Forelimb muscle (tissue), 1 donor: ENCODE measurements at places on chromosomes 3 and 15. TPM values are rescaled to one million over a fixed set of nuclear protein-coding genes. Genes with fewer than 3 reads are reported as not detected.

DNA sequence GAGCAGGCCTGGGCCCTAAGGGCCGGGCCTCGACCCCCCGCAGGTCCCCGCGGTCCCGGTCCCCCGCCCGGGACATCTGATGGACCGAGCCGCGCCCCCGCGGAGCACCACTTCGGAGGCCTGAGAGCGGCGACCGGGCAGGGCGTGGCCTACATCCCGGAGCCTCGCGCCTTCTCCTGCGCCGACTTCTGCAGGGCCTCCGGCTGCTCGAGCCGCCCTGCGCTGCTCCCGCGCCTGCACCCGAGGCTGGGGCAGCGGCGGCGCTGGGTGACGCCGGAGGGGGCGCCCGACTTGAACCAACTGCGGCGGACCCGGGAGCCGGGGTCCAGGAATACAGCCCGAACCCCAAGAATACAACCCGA, 14.9 kb upstream of the GP9 start:
- DNase-seq, result no peak

DNA sequence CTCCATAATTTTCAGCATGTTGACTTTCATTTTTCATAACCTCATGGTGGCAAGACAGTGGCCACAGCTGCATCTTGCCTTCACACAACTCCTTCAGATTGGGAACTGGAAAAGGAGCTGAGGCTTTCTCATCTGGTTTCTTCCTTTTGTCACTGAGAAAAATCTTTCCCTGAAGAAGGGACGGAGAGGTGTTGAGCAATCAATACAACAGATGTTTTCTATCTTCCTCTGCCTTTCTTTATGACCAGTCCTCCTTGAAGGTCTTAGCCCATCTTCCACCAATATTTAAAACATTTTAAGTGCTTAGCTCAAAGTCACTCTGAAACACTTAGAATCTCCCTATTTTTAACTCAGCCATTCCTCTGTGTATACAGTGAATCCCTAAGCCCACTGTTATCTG, 11.9 kb downstream of the ZNF660 start:
- DNase-seq, result no peak

The ZNF774 gene
- 2.9 TPM for polyA plus RNA-seq

GRCh38 chr3:121976727-121977126, 45.3 kb downstream of the ILDR1 start:
- DNase-seq, result no peak

GRCh38 chr15:43896543-43896942, 69.7 kb downstream of the WDR76 start:
- DNase-seq, result no peak

DNA sequence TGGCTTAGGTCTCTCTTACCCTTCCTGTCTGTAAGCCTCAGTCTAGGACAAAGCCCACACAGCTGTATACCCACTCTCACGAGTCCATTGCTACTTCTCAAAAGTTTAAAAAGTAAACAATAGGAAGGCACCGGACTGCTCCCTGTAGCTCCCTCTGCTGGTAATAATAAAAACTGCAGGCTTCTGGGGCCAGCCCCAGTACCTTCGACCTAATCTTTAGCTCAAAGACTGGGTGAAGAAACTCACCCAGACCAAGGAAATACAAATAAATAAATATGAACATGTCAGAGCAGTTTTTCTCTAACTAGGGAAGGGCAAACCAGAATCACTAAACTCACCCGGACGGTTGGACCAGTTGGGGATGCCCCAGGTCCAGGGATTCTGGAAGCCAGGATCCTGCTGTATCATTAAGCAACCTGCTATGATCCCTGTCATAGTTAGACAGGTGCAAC, 5.0 kb downstream of the FAM219B start:
- no peak for DNase-seq

The IL12A gene
- polyA plus RNA-seq, result 0.58 TPM

DNA sequence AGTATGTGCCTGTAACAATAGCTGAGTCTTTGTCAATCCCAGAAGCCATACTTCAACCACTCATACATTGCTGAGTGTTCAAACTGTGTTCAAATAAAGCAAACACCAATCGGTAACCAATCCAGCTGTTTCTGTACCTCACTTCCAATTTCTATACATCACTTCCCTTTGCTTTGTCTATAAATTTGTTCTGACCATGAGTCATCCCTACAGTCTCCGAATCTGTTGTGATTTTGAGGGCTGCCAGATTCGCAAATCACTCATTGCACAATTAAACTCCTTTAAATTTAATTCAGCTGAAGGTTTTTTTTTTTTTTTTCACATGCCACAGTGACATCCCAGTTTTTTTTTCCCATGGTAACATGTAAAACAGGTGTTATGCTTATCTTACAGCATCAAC, 870.3 kb downstream of the NAALADL2 start:
- DNase-seq, result no peak

The TGM5 gene
- 0.16 TPM for polyA plus RNA-seq

The FEZF2 gene
- polyA plus RNA-seq, result not detected

- no peak for DNase-seq
Observed at GRCh38 chr15:87118435-87118834, 1038.8 kb downstream of the AGBL1 start.

DNA sequence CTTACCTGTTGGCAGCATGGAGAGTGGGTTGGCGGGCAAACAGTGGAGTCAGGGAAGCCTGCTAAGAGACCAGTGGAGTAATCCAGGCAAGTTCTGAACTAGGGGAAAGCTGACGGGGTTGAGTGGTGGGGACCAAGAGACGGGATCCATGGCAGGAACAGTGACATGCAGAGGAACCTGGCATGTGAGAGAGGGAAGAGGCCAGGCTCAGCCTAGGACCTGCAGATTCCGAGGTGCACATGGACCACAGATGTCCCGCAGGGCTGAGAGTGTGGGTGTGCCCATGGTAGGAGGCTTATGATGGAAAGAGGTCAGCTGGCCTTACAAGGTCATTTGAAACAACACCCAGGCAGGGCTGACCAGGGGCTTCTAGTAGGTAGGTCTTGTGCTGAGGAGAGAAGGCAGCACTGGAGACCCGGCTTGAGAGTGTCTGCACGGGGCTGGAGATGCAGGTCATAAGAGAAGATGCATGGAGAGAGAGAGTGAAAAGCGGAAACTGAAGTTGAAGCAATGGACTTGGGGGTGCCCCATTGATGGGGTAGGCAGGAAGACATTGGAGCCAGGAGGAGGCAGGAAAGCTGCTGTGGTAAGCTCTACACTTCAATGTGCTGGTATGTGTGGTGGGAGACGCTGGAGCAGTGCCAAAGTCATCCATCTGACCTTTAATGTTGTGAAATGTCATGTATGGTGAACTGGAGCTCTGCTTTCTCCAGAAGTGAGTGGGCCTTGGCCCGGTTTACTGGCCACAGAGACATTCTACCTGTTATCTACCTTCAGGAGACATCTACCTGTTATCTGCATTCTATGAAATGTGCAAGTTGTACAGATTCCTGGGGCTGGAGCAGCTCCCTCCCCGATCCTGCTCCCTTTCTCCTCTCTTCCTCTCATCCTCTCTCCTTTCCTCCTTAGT, 4.6 kb downstream of the SPSB4 start:
- no peak for DNase-seq

GRCh38 chr3:161349529-161350312, 21.6 kb downstream of the SPTSSB start:
- DNase-seq, result no peak

GRCh38 chr3:111260878-111261277, 189.3 kb downstream of the NECTIN3 start:
- DNase-seq, result no peak

The TRIM59 gene
- 6.5 TPM for polyA plus RNA-seq

The GATA2 gene
- 2.9 TPM for polyA plus RNA-seq

DNA sequence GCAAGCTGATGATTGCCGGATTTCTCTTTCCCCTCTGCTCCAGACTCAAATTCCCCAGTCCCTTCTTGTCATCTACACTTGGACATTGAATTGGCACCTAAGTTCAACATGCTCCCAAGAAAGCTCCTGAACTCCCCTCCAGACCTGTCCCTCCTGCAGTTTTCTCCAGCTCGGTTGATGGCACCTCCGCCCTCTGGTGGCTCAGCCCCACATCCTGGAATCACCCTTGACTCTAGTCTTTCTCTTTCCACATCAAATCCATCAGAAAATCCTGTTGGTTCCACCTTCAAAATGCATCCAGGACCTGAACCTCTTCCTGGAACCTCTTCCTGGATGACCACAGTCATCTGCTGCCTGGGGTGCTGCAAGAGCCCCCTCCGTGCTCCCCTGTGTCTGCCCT, 60.1 kb downstream of the RASGRF1 start:
- no peak for DNase-seq

DNA sequence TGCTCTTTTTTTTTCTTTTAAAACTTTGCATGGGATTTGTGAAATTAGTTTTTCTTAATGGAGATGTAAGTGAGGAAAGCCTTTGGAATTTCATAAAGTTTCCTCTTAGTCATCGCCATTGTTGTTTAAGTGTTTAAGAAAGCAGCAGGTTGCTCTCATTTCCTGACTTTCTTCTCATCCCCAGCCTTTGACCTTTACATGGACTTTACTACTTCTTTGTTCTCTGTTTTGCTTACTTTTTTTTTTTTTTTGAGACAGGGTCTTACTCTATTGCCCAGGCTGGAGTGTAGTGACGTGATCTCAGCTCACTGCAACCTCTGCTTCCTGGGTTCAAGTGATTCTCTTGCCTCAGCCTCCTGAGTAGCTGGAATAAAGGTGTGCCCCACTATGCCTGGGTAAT, 38.6 kb downstream of the FBXL2 start:
- no peak for DNase-seq

The TRH gene
- polyA plus RNA-seq, result 0.34 TPM

DNA sequence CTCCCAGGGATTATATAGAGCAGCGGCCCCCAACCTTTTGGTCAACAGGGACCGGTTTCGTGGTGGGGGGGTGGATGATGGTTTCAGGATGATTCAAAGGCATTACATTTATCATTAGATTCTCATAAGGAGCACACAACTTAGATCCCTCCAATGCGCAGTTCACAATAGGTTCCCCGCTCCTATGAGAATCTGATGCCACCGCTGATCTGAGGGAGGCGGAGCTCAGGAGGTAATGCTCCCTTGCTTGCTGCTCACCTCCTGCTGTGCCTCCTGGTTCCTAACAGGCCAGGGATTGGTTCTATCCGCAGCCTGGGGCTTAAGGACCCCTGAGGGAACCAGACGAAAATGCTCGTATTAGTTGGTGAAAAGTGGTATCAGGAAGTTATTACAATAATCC, 1.3 kb upstream of the HACD2 start:
- DNase-seq, result no peak

- DNase-seq, result no peak
Observed at GRCh38 chr3:140113996-140114788, 179.2 kb downstream of the CLSTN2 start.

DNA sequence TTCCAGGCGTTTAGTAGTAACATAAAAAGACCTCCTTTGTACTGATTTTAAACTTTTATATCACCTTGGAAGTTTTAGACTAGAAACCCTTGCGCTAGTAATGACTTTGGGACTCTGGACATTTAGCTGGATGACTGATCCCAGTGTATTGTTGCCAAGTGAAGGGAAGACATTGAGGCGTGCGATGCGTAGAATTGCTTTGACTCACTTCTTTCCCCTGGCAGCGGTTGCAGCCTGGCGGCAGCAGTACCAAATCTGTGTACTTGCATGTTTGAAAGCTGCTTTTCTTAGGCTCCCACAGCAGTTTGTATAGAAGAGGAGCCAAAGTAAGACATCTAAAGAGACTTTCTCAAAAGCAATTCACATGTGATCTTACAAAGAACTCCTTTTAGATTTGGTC, 151.6 kb downstream of the BBX start:
- DNase-seq, result no peak

GRCh38 chr3:14920536-14920935, 26.8 kb upstream of the NR2C2 start:
- DNase-seq, result no peak

GRCh38 chr3:13563321-13563720, 14.4 kb downstream of the FBLN2 start:
- DNase-seq, result no peak

DNA sequence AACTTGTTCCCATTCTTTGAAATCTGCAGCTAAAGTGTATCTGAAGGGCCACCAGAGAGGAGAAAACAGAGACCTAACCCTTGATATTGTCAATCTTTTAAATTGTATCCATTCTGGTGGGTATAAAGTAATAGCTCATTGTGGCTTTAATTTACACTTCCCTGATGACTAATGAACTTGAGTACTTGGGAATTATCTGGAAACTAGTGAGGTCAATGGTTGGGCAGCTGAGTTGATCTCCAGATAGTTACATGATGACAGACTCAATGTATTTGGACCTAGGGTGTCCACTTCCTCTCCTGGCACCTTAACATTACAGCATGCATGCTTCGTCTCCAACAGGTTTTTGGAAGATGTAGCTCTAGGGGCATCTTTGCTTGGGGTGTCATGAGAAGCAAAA, 195.2 kb downstream of the PDCD6IP start:
- DNase-seq, result no peak

The COL8A1 gene
- 1.1 TPM for polyA plus RNA-seq

DNA sequence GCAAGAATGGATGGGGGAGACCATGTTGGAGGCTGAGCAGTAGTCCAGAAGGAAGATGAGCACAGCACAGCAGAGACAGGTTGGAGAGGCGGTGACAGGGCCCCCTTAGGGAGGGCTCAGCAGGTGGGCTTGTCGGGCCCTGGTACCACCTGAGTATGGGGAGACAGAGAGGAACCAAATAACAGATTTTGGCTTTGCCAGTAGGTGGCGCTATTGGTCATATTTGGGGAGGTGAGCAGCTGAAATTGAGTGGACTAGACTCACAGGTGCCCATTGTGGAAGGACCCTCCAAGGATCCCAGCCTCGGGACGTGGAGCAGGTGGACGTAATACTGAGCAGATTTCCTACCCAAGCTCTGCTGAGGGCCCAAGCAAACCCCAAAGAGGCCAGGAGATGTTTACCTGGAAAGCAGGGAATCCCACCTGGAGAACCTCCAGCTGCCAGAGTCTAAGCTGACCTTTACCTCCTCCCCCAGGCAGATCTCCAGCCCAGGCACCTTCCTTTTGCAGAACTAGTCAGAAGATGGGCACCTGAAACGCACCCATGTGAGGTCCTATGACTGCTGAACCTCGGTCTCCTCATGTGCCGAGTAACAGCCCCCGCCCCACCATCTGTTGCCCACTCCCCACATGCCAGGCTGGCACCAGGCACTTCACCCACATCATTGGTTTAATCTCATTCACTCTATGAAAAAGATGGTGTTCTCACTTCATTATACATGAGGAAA, 24.6 kb upstream of the CORO2B start:
- no peak for DNase-seq

DNA sequence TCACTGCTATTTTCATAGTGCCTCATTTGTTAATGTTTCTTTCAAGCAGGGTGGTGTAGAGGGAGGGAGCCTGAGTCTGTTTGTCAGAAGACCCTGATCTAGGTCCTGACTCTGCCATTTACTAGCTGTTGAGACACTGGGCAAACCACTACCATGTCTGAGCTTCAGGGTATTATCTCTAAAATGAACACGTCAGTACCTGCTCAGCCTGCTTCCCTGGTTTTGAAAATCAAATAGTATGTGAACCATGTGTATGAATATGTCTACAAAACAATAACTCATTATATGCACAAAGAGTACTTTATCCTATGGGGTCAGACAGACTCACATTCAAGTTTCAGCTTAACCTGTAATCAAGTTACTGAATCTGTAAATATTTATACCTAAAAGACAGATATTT, 25.1 kb downstream of the SYNPR start:
- no peak for DNase-seq

DNA sequence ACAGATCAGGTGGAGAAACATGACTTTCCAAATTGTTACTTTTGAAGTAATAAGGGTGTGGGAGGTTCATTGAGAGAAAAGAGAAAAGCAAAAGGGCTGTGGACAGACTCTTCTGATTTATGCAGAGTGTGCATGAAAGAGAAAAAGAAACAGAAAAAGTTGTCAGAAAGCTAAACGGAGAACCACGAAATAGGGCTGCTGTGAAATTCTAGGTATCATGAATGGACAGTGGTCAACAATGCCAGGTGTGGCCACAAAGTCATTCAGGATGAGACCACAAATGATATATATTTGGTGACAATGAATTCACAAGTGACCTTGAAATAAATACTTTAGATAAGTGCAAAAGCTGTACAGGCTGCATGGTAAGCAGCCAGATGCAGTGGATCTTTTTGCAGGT, 170.1 kb downstream of the IL5RA start:
- DNase-seq, result no peak
